Fibroblast of skin of abdomen (primary cell): ENCODE measurements at places on chromosomes 7 and 10.

- DNase-seq = no peak
Observed at GRCh38 chr7:64277630-64278029, 36.1 kb upstream of the ZNF736 start.

DNA sequence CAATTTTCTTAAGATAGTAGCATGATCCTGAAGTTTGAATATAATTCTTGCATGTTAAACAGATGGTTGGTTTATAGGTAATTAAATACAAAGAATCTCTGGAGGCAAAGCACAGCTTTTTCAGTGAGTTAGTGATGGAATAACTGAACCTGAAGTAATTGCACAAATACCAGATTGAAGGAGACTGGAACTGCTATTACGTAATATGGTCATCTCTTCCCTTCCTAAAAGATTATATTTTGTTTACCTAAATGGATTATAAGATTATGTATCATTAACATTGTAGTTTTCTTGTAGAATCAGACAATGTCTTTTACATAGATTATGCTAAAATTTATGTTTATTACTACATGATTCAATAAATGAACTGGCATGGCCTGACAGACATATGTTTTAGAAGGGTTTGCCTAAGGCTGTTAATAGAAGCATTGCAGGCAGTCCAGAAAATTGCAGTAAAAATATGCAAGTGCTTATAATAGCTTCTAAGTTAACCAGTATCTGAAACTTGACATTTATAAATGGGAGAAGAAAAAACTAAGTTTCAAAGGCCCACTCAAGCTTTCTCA is 35.8 kb upstream of the GPR37 start:
- no peak for DNase-seq

DNA sequence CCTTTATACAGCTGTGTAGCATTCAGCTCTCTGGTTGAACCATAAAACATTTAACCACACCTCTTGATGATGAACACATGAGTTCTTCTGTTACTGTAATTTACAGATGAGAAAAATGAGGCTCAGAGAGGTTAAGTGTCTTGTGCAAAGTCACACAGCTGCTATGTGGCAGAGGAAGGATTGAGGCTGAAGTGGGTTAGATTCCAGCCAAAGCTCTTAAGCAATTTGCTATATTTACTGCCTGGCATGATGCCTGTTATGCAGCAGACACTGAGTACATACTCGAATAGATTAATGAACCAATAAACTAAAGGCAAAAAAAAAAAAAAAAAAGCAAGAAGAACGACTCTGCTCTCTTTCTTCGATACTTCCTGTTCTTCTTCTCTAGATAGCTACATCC is 35.7 kb downstream of the GFRA1 start:
- peak; percentile 10 for DNase-seq

DNA sequence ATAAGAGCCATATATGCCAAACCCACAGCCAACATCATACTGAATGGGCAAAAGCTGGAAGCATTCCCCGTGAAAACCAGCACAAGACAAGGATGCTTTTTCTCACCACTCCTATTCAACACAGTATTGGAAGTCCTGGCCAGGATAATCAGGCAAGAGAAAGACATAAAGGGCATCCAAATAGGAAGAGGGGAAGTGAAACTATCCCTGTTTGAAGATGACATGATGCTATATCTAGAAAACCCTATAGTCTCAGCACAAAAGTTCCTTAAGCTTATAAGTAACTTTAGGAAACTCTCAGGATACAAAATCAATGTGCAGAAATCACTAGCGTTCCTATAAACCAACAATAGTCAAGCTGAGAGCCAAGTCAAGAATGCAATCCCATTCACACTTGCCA is 23.8 kb upstream of the STARD3NL start:
- DNase-seq = no peak

- DNase-seq = no peak
Observed at GRCh38 chr10:77640167-77640566, 2.6 kb upstream of the KCNMA1 start.

- DNase-seq = no peak
Observed at GRCh38 chr10:3925184-3925583, 140.2 kb upstream of the KLF6 start.

- DNase-seq = no peak
Observed at GRCh38 chr7:2542916-2543871, 12.1 kb downstream of the BRAT1 start.

GRCh38 chr7:30907527-30908267 is 4.0 kb upstream of the AQP1 start:
- DNase-seq = no peak

GRCh38 chr10:113504423-113504822 is 48.4 kb upstream of the HABP2 start:
- no peak for DNase-seq

- DNase-seq = peak; percentile 33
Observed at GRCh38 chr7:140646931-140647647, 6.5 kb upstream of the DENND2A start.

DNA sequence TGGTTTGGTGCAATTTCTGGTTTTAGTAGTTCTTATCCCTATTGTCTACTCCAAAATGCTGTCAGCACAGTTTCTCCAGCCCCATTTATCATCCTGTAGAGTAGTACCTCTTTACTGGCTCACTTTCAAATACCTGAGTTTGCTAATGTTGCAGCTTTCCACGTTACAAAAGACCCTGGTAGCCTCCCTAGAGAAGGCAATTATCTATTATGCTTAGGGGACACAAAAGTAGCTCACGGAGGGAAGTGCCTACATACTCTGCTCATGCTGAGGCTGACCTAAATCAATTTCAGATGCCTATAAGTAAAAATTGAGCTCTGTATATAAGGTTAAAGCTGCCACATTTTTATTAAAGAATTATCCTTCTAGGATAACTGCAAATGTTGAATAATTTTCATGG is 603.6 kb downstream of the CNTNAP2 start:
- DNase-seq = no peak
